DND-41 (cell line): ENCODE measurements at places on chromosomes 6 and 20.

DNA sequence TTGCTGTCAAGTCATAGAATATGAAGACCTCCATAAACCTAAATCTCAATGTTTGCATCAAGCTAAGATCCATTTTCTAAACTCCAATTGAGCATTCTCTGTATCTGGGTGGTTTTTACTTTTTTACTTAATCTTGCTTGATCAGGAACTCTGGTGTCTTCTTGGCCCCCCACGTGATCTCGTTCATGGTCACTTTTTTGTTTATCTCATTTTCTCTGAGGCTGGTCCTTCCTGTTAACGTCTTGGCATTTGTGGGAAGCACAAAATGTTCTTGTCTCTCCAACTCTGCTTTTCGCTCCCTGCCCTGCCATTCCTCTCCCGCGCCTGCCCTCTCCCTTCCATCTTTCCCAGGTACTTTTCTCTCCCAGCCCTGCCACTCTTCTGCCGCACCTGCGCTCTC lies 14.0 kb upstream of the MAPRE1 start:
- no peak for DNase-seq

- DNase-seq = no peak
Measured at GRCh38 chr6:158244373-158244772, 67.9 kb upstream of the TULP4 start.

GRCh38 chr6:29005183-29005885 lies at the start of gene ZNF311:
ZNF311 (minus strand) TSS chr6:29005315; CDS start chr6:29003954, 1,361 bp downstream.
- DNase-seq = no peak

- no peak for DNase-seq
Measured at GRCh38 chr20:11728937-11729336, 188.8 kb upstream of the BTBD3 start.

DNA sequence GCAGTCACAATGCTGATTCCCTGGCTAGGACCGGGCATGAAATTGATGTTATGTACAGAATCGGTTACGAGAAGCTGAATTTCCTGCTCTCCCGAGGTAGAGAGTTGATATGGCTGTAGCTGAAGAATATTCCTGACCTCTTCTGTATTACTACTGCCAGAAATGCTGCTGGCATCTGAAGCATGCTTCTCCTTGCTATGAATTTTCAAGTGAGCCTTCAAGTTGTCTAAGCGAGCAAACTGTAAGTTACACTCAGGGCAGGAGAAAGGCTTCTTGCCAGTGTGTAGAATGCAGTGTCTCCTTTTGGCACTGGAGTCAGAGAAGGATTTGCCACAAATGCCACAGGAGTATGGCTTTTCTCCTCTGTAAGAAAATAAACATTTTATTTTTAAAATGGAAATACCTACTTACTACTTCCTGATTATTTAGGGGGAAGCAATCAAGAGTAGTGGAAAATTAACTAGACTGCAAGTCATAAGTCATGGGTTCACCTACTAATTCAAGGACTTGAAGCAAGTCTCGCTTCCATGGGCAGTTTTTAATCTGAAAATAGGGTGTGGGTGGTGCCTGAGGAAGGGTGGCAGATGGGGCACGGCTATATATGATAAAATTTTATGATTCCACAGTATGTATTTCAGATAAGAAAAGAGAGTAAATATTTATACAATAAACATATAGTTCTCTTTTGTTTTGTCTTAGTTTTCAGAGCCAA lies 10.8 kb upstream of the MICAL1 start:
- no peak for DNase-seq

DNA sequence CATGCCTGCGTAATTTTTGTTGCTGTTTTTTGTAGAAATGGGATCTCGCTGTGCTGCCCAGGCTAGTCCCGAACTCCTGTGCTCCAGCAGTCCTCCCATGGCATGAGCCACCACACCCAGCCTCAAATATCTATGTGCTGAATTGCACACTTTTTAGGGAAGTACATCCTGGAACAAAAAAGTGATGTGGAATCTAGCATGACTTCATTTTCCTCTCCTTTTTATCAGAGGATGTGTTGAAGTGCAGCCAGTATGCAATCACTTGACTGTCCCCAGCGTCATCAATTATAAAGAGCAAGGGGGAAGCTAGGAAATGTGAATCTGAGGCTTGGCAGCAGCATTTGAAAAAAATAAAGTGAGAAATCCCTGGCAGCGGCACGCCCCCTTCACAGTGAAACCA lies 6.4 kb upstream of the EXOC2 start:
- DNase-seq = no peak

- DNase-seq = no peak
Measured at GRCh38 chr6:11043378-11043960, 636 bp downstream of the ELOVL2 start.

GRCh38 chr6:152093711-152094110 lies 286.2 kb downstream of the ESR1 start:
- DNase-seq = no peak

GRCh38 chr20:33985830-33986229 lies 7.9 kb upstream of the RALY start:
- no peak for DNase-seq

DNA sequence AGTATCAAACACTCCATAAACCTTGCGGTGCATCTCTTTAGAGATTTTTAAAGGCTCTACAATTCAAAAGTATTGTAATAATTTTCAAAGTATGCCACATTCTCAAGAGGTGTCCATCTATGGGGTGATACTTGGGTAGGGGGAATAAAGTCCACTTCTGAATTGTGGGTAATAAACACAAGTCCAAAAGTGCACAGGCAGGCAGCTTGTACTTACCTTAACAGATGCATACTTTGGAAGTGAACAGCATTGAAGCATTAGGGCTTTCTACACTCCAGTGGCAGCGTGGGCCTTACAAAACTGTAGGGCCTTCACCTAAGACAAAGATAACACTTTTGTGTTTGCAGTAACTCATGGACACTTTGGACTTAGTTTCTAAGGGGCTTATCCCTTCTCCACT lies 58.6 kb downstream of the AIG1 start:
- no peak for DNase-seq
